HT1080 (cell line): ENCODE measurements at places on chromosomes 7 and 10.

DNA sequence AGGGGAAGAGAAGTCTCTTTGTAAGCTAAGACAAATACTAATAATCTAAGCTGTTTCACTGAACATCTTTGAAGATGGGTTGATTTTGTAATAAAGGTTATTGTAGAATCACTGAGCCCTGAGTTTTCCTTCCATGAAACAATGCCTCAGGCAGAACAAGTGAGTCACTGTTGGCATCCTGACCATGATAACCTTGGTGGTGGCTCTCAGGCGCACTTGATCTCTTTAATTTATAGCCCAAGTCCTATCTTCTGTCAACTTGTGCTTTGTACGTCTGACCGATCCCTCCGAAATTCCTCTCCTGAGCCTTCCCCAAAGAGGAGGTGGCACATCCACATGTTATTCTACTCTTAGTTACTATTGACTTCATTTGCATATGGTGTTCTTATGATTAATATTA lies 812.9 kb downstream of the REEP3 start:
- DNase-seq = no peak

- DNase-seq = no peak
These were observed 75.6 kb downstream of the ZNRF2 start for GRCh38 chr7:30359957-30360356.

GRCh38 chr7:325051-325798 lies 35.3 kb downstream of the FOXL3 start:
- no peak for DNase-seq

DNA sequence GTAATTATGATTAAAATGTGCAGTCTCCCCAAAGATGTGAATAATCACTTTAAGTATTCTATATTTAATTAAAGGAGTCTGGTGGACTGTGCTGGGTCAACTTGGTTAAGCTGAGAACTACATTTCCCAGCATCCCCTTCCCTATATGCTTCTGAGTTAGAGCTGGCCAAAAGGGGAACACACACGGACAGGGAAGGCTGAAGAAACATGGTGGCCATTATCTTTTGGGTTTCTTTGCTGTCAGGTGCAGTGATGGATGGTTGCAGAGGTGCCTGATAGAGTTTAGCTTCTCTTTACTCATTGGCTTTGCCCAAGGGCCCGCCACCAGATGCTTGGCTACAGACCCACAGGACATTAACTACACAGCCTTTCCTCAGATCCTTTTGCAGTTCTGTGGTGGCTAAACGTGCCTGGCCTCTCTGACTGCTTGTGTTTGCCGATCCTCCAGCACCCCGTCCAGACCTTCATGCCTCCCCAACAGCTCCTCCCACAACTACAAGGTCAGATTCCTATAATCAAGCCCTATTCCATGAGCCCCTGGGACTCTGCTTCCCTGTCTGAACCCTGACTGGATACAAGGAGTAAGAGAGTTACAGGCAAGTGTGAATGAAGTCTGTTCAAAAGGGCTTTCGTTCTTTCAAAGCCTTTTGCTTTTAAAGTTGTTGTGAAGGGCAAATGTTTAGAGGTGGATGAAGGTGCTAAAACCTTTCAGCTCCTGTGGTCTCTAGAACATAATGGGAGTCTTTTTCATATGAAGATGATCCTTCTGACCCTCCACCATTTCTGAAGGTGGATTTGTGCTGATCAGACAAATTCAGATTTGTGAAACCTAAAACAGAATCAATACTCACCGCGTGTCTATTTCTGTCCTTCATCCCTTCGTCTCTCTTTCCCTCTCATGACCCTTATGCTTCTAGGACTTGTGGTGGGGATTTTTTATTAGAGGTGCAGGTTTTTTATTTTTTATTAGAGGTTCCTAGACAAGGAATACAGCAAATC lies 21.5 kb downstream of the BUB3 start:
- DNase-seq = no peak

DNA sequence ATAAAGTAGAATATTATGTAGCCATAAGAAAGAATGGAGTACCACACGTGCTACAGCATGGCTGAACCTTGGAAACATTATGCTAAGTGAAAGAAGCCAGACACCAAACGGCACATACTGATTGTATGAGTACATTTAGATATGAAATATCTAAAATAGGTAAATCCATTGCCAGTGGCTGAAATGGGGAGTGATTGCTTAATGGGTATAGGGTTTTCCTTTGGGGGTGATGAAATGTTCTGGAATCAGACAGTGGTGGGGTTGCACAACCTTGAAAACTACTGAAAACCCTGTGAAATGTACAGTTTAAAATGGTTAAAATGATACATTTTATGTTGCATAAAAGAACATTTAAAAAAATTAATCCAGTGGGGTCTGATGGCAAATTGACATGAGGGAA lies 667.9 kb downstream of the AUTS2 start:
- no peak for DNase-seq
